ENCODE measurements at places on chromosomes 16 and 17. TPM values are rescaled to one million over a fixed set of nuclear protein-coding genes. Genes with fewer than 3 reads are reported as not detected.

The SLC26A11 gene
- total RNA-seq = 29.0 TPM

DNA sequence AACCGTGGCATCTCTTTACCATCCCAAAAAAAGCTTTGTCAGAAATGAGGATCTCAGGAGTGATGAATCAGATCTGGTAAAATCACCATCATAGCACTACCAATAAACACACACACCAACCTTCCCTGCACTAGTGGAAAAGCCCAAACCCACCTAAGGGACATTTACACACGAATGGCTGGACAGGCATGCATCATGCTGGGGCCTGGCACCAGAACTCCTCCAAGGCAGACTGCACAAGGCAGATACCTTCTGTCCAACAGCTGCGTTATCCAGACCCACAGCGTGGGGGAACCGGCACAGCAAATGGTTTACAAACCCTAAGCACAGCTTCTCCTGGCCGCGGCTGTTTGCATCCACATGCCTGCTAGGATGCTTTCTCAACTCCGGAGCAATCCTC, 2.8 kb downstream of the ASIC2 start:
- H3K27me3 ChIP-seq = no peaks in the 10 kb centered on the region
- H3K4me3 ChIP-seq = no peak overlapping the region
- no peak overlapping the region for H3K27ac ChIP-seq
- DNase-seq = no peak
- H3K4me1 ChIP-seq = peaks cover 6% of the 10 kb centered on the region
- no peaks in the 10 kb centered on the region for H3K36me3 ChIP-seq

GRCh38 chr16:77589071-77589765, 133.1 kb upstream of the NUDT7 start:
- H3K4me3 ChIP-seq = no peak overlapping the region
- no peak overlapping the region for H3K27ac ChIP-seq
- H3K36me3 ChIP-seq = no peaks in the 10 kb centered on the region
- no peak for DNase-seq
- H3K4me1 ChIP-seq = no peaks in the 10 kb centered on the region
- H3K27me3 ChIP-seq = no peaks in the 10 kb centered on the region

- no peak for DNase-seq
- no peaks in the 10 kb centered on the region for H3K27me3 ChIP-seq
- H3K4me1 ChIP-seq = peaks cover 15% of the 10 kb centered on the region
- H3K4me3 ChIP-seq = peak overlapping the region; percentile 20
- H3K27ac ChIP-seq = peak overlapping the region; percentile 29
Measured at GRCh38 chr17:45171338-45172231, 9.9 kb downstream of the HEXIM2 start.

- no peak overlapping the region for H3K27ac ChIP-seq
- H3K27me3 ChIP-seq = no peaks in the 10 kb centered on the region
Measured at GRCh38 chr17:11690681-11691080, 92.4 kb downstream of the DNAH9 start.

GRCh38 chr16:82639666-82640336, 13.0 kb downstream of the CDH13 start:
- no peaks in the 10 kb centered on the region for H3K27me3 ChIP-seq
- no peaks in the 10 kb centered on the region for H3K4me1 ChIP-seq
- no peaks in the 10 kb centered on the region for H3K36me3 ChIP-seq
- DNase-seq = no peak
